ENCODE measurements at places on chromosomes 1 and 21.
A peak's percentile ranks its signal among the peaks of the same experiment; 100 is the strongest.

DNA sequence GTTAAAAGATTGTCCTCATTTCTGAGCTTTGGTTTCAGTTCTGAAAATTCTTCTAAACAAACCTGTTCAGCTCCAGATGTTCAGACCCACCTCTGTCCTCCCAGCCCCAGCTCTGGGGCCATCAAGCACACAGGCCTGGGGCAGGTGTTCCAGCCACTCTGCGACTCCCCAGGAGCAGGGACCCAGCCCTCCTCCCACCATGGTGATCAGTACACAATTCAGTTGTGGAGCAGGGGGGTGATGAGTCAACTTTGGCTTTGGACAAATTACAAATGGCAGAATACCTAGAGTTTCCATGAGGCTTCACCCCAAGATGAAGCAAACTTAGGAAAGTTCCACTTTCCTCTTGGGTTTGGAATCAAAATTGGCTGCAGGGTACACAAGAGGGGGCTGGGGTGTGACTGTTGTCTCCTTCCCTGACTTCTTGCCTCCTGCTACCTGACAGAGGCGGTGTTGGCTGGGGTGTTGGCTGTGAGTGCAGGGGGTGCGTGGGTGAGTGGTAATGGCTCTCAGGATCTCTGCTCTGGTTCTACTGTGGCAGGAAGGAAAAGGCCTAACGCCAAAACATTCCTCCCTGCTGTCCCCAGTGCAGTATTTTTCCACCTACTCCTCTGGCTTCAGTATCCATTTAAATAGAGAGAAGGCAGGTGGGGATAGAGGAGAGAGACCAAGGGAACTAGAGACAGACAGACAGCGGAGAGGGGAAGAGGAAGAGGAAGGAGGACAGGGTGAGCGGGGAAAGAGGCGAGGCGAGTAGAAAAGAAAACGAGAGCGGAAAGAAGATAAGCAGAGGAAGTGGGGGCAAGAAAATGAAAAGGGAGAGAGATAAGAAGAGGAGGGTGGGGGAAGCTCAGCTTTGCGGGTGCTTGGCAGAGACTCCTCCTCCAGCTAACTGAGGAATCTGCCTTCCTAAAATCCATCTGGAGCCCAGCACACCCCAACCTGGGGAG is 20.6 kb upstream of the LRRN2 start:
- DNase-seq, result no peak
- H3K36me3 ChIP-seq, result no peaks in the 10 kb centered on the region
- H3K4me1 ChIP-seq, result no peaks in the 10 kb centered on the region
- H3K4me3 ChIP-seq, result no peak overlapping the region

- H3K36me3 ChIP-seq, result no peaks in the 10 kb centered on the region
- H3K27me3 ChIP-seq, result no peaks in the 10 kb centered on the region
- peak overlapping the region; percentile 86 for H3K27ac ChIP-seq
- no peak for DNase-seq
- no peak overlapping the region for H3K4me3 ChIP-seq
These were observed 1.2 kb downstream of the RXFP4 start for GRCh38 chr1:155942578-155943141.

GRCh38 chr1:61951731-61952580 is 209.7 kb downstream of the PATJ start:
- H3K36me3 ChIP-seq, result no peaks in the 10 kb centered on the region
- no peak overlapping the region for H3K4me3 ChIP-seq
- H3K4me1 ChIP-seq, result no peaks in the 10 kb centered on the region
- DNase-seq, result no peak
- no peaks in the 10 kb centered on the region for H3K27me3 ChIP-seq
- H3K27ac ChIP-seq, result peak overlapping the region; percentile 61

DNA sequence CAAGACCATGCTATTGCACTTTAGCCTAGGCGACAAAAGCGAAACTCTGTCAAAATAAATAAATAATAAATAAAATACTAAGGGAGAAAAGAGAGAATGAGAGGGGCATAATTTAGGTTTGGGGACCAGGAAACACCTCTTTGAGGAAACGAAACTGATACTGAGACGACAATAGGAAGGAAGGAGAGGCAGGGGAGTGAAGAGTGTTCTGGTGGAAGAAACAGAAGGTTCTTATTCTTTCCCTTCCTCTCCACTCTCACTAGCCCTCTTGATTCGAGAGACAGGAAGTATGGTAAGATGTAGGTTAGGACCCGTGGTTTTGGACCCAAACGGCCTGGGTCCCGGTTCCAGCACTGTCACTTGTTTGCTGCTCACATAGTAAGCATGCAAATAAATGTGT is 1.6 kb upstream of the NKAIN1 start:
- H3K36me3 ChIP-seq, result no peaks in the 10 kb centered on the region
- no peaks in the 10 kb centered on the region for H3K4me1 ChIP-seq
- H3K4me3 ChIP-seq, result no peak overlapping the region

DNA sequence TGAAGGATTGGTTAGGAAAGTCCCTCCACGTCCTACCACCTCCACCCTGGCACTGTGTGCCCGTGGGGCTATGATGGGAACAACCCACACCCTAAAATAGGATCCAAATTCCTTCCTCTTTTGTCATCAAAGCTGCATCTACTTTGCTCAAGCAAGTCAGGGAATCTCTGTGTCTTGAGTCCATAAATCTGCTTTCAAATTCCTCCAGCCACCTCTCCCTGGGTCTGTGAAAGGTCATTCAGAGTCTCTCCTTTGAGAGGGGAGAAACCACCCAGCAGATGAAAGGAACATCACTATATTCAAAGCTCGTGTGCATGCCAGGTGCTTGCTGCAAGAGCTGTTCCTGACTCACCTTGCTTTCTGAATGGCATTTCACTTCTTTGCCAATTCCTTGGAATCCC is 243.6 kb downstream of the TM2D1 start:
- H3K36me3 ChIP-seq, result no peaks in the 10 kb centered on the region
- DNase-seq, result no peak
- H3K4me1 ChIP-seq, result no peaks in the 10 kb centered on the region

GRCh38 chr1:213864091-213864490 is 123.7 kb upstream of the PROX1 start:
- no peaks in the 10 kb centered on the region for H3K27me3 ChIP-seq
- no peak overlapping the region for H3K4me3 ChIP-seq
- H3K27ac ChIP-seq, result no peak overlapping the region

DNA sequence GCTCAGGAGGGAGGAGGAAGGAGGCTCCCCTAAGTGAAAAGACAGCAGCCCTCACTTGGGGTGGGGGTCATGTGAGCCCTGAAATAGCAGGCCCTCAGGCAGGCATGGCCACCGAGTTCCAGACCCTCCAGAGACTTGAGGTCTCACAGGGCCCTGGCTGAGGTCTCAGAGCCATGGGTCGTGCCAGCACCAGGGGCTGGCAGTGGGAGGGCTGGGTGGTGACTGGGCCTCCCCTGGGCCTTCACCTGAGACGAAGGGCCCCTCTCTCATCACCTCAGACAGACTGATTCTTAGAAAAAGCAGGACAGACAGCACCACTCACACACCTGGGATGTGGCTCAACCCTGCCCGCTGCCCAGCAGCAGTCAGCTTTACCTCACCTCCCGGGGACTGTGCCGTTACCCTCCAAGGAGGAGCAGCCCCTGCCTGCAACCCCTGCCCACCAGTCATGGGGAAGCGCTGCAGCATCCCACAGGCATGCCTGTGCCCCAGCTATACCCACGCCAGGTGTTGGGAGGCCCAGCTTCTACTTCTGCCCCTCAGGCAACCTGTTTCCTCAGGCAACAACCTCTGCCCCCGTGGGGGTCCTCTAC is 42.6 kb upstream of the LRP8 start:
- no peak for DNase-seq
- no peak overlapping the region for H3K4me3 ChIP-seq
- H3K4me1 ChIP-seq, result no peaks in the 10 kb centered on the region
- H3K36me3 ChIP-seq, result no peaks in the 10 kb centered on the region
- H3K27me3 ChIP-seq, result no peaks in the 10 kb centered on the region

- H3K4me1 ChIP-seq, result no peaks in the 10 kb centered on the region
- H3K4me3 ChIP-seq, result no peak overlapping the region
- no peaks in the 10 kb centered on the region for H3K27me3 ChIP-seq
- peak overlapping the region; percentile 83 for H3K27ac ChIP-seq
- DNase-seq, result no peak
These were observed 23.9 kb downstream of the MEF2D start for GRCh38 chr1:156476501-156477298.

DNA sequence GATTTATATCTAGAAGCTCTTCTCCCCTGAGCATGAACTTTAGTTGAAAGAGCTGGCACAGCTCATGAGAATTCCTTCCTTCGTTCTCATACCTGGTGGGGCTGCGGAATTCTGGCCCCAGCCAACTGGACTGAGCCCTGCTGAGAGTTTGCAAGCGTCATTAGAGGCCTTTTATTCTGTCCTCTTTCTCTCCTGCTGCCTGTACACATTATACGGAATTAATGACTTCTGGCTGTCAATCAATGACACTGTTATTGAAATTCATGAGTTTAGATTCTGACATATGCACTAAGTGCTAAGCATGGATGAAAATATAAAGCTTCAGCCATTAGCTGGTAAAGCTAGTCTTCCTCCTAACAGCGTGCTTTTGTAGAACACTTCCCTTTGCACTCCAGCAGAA is 27.5 kb downstream of the KAZN start:
- H3K27me3 ChIP-seq, result no peaks in the 10 kb centered on the region
- no peak for DNase-seq
- H3K27ac ChIP-seq, result peak overlapping the region; percentile 53

GRCh38 chr1:201284636-201285035 is 1.3 kb downstream of the PKP1 start:
- H3K4me3 ChIP-seq, result peak overlapping the region; percentile 70
- peak overlapping the region; percentile 86 for H3K27ac ChIP-seq
- no peak for DNase-seq
- no peaks in the 10 kb centered on the region for H3K4me1 ChIP-seq
- no peaks in the 10 kb centered on the region for H3K36me3 ChIP-seq

DNA sequence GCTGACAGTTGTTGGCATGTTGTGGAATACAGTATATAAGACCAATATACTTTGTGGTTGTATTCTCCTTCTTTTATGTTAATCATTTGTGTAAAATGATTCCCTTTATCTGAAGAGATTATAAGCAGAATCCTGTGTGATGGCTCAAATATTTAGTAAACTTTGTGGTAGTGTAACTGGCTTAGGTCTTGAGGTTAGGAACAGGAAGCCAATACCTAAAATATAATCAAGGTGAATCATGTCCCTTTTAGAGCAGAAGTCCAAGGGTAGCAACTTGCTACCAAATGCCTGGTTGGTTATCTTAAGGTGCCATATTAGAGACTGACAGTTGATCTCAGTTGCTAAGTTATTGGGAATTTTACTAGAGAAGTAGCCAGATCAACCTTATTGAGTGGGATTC is 398.5 kb upstream of the ADAMTS5 start:
- no peak for DNase-seq
- H3K4me3 ChIP-seq, result no peak overlapping the region
- no peak overlapping the region for H3K27ac ChIP-seq
- no peaks in the 10 kb centered on the region for H3K36me3 ChIP-seq
- no peaks in the 10 kb centered on the region for H3K27me3 ChIP-seq
- H3K4me1 ChIP-seq, result no peaks in the 10 kb centered on the region

DNA sequence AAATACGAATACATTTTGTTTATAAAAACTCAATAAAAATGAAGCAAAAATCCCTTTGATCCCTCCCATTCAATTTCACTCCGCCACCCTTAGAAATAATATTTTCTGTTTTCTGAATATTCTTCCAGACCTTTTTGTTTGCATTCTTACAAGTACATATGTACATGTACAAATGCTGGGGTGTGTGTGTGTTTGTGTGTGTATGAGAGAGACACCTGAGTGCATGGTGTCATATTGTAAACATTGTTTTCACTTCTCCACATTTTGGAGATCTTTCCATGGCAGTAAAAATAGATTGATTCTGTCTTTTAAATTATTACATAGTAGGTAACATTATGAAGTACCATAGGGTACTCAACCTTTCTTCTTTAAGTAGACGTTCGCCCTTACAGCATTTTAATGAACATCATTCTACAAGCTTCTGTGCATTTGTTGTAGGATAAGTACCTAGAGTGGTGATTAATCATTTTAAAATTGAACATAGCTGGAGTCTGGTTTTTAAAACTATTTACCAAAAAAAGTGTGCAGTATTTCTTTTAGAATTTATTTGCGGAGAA is 1.3 kb upstream of the MPC2 start:
- H3K27me3 ChIP-seq, result no peaks in the 10 kb centered on the region
- no peaks in the 10 kb centered on the region for H3K36me3 ChIP-seq
- H3K4me3 ChIP-seq, result peak overlapping the region; percentile 94
- no peaks in the 10 kb centered on the region for H3K4me1 ChIP-seq
- no peak for DNase-seq
- H3K27ac ChIP-seq, result no peak overlapping the region

DNA sequence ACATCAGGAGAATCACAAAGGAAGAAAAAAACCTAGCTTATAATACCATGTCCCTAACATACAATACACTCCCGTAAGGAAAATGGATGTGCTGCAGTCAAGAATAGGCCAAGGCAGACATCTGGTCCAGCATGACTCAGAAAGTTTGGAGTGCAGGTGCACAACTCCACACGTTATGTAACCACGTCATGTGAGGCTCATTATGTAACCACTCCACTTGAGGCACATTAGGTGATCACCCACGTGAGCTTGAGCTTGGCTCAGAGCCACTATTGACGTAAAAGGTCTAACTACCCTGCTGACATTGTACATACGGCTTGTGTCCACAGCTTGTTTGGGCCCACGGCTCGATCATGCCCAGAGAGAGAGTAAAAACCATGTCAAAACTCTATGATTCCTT is 99.8 kb upstream of the C1orf21 start:
- no peak for DNase-seq
- H3K4me1 ChIP-seq, result no peaks in the 10 kb centered on the region
- no peak overlapping the region for H3K27ac ChIP-seq
- H3K4me3 ChIP-seq, result no peak overlapping the region
- H3K36me3 ChIP-seq, result no peaks in the 10 kb centered on the region

- no peak overlapping the region for H3K27ac ChIP-seq
- no peaks in the 10 kb centered on the region for H3K4me1 ChIP-seq
- no peaks in the 10 kb centered on the region for H3K27me3 ChIP-seq
- H3K4me3 ChIP-seq, result no peak overlapping the region
These were observed 105.8 kb downstream of the DUSP10 start for GRCh38 chr1:221636096-221636495.

- H3K27ac ChIP-seq, result peak overlapping the region; percentile 91
- H3K27me3 ChIP-seq, result no peaks in the 10 kb centered on the region
- no peak for DNase-seq
- H3K36me3 ChIP-seq, result no peaks in the 10 kb centered on the region
- H3K4me1 ChIP-seq, result peaks cover 7% of the 10 kb centered on the region
- H3K4me3 ChIP-seq, result no peak overlapping the region
These were observed 43.6 kb upstream of the WNT2B start for GRCh38 chr1:112465122-112465521.
